ENCODE measurements at places on chromosomes 1 and 21.
A peak's percentile ranks its signal among the peaks of the same experiment; 100 is the strongest.

- no peaks in the 10 kb centered on the region for H3K27me3 ChIP-seq
- DNase-seq = no peak
- no peaks in the 10 kb centered on the region for H3K36me3 ChIP-seq
- no peaks in the 10 kb centered on the region for H3K4me1 ChIP-seq
- no peak overlapping the region for H3K27ac ChIP-seq
Measured at GRCh38 chr1:240635466-240636256, 23.7 kb upstream of the GREM2 start.

GRCh38 chr1:44217809-44218410 is 4.6 kb downstream of the DMAP1 start:
- no peaks in the 10 kb centered on the region for H3K4me1 ChIP-seq
- DNase-seq = no peak
- no peak overlapping the region for H3K27ac ChIP-seq
- H3K27me3 ChIP-seq = no peaks in the 10 kb centered on the region
- H3K4me3 ChIP-seq = no peak overlapping the region

DNA sequence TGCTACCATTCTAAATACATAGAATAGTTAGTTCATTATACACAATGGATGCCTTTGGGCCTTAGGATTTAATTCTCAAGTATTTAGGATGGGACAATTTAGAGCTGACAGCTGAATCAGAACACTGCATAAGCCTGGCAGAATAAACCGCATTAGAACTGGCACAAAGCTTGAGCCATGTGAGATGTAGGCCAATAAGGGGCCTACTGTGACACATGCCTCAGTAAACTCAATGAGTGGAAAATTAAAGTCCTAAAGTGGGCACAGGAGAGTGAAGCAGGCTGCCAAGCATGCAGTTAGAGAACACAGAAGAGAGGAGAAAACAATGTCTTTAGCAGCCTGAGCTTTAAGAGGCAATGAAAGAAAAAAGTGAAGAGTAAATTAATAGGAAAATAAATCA is 24.3 kb downstream of the SCYL3 start:
- peaks cover 91% of the 10 kb centered on the region for H3K36me3 ChIP-seq
- no peak overlapping the region for H3K27ac ChIP-seq
- peaks cover 25% of the 10 kb centered on the region for H3K4me1 ChIP-seq
- no peak for DNase-seq
- no peaks in the 10 kb centered on the region for H3K27me3 ChIP-seq
- no peak overlapping the region for H3K4me3 ChIP-seq

DNA sequence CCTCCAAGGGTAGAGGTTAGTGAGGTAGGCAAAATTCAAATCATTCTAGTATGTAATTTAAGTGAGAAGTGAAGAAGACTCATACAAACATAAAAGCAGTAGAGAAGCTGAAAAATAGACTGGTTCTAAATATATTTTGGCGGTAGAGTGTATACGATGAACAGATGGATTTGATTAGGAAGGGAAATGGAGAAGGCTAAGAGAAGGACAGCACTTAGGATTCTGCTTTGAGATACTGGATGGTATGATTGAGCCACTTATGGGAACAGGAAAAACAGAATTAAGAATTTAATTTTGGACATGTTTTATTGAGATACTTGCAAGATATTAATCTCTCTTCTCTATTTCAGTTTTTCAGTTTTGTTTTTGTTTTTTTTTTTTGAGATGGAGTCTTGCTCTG is 60.1 kb downstream of the EPB41 start:
- no peak overlapping the region for H3K4me3 ChIP-seq
- peaks cover 22% of the 10 kb centered on the region for H3K4me1 ChIP-seq
- no peaks in the 10 kb centered on the region for H3K36me3 ChIP-seq

GRCh38 chr1:40477678-40478053 is 576 bp downstream of the ZFP69 start:
- peaks cover 1% of the 10 kb centered on the region for H3K36me3 ChIP-seq
- H3K4me3 ChIP-seq = peak overlapping the region; percentile 52
- no peak overlapping the region for H3K27ac ChIP-seq
- no peaks in the 10 kb centered on the region for H3K27me3 ChIP-seq

- H3K36me3 ChIP-seq = no peaks in the 10 kb centered on the region
- DNase-seq = no peak
Measured at GRCh38 chr21:35100349-35100811, 51.3 kb upstream of the RUNX1 start.

- H3K27me3 ChIP-seq = no peaks in the 10 kb centered on the region
- no peaks in the 10 kb centered on the region for H3K36me3 ChIP-seq
- DNase-seq = no peak
- H3K4me1 ChIP-seq = no peaks in the 10 kb centered on the region
Measured at GRCh38 chr1:38558055-38558454, 301.5 kb downstream of the RRAGC start.

DNA sequence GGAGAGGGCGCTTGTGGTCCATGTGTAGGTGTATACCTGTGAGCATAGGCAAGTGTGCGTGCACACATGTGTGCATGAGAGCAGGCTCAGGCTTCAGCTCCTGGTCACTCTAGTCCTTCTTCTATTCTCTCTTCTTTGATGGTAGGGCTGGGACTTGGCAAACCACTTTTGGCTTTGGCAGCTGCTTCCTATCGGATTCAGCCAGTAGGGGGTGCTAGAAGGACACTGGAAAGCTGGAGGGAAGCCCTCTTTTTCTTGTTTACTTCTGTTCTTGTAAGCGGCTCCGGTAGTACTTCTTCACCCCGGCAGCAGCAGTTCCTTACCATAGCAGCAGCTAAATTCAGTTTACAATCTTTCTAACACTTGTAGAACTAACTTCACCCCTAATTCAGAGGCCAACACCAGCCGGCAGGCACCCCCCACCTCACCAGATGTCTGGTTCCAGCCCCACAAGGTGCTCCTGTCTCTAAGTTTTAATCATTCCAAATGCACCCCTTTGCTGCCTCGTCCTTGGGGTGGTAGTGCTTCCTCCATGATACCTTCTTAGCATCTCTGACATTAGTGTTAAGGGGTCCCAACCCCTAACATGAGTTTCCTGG is 25.1 kb downstream of the NENF start:
- no peak overlapping the region for H3K4me3 ChIP-seq
- H3K27me3 ChIP-seq = no peaks in the 10 kb centered on the region

GRCh38 chr1:186753241-186753640 is 73.0 kb upstream of the PTGS2 start:
- no peak overlapping the region for H3K4me3 ChIP-seq
- H3K27me3 ChIP-seq = no peaks in the 10 kb centered on the region
- no peaks in the 10 kb centered on the region for H3K36me3 ChIP-seq
- no peak for DNase-seq

- peaks cover 16% of the 10 kb centered on the region for H3K36me3 ChIP-seq
- no peak overlapping the region for H3K27ac ChIP-seq
- no peak for DNase-seq
- H3K4me1 ChIP-seq = peaks cover 4% of the 10 kb centered on the region
- no peak overlapping the region for H3K4me3 ChIP-seq
Measured at GRCh38 chr1:53942127-53942957, 3.2 kb downstream of the IFT25 start.

DNA sequence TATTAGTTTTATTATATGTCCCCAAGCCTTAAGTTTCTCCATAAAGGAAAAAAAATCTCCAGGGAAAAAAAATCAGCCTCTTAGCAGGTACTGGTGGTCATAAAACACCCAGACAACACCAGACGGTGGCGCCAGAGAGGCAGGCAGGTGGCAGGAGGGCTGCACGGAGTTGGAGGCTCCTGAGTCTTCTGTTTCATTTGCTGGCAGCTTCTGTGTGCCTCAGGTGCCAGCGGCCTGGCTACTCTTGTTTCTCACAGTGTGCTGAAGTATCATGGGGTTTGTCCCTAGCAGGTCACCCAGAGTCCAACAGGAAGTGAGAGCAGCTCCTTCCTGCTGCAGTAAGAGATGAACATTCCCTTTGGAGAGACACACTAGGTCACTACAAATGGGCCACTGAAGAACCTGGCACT is 123.3 kb upstream of the GADD45A start:
- no peaks in the 10 kb centered on the region for H3K36me3 ChIP-seq
- no peaks in the 10 kb centered on the region for H3K27me3 ChIP-seq
- no peak overlapping the region for H3K4me3 ChIP-seq
- H3K4me1 ChIP-seq = peaks cover 6% of the 10 kb centered on the region
- DNase-seq = peak; percentile 91

DNA sequence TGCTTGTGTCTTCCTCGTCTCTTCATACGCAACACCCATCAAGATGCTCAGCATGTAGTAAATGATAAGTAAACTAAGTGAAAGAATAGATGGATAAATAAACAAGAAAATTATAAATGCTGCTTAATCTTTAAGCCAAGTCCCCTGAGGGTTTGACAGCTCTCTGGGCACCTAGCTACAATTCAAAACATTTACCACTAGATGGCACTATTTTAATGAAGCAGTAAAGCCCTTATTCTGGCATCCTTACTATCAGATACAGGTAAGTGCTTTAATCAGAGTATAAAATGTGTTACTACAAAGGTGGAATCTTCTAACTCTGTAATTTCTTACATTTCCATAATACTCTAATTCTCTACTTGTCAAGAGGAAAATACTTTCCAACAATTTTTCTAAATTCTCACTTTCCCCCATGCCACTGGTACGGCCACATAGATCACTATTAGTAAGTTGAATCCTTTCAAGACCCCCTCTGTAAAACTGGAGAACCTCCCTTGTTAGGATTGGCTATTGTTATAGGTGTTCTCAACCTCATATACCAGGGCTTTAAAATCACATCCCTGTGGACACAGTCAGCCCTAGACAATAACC is 137.8 kb downstream of the BARHL2 start:
- H3K36me3 ChIP-seq = no peaks in the 10 kb centered on the region
- DNase-seq = no peak
- H3K4me1 ChIP-seq = no peaks in the 10 kb centered on the region
- H3K27me3 ChIP-seq = peaks cover 3% of the 10 kb centered on the region
- no peak overlapping the region for H3K4me3 ChIP-seq

DNA sequence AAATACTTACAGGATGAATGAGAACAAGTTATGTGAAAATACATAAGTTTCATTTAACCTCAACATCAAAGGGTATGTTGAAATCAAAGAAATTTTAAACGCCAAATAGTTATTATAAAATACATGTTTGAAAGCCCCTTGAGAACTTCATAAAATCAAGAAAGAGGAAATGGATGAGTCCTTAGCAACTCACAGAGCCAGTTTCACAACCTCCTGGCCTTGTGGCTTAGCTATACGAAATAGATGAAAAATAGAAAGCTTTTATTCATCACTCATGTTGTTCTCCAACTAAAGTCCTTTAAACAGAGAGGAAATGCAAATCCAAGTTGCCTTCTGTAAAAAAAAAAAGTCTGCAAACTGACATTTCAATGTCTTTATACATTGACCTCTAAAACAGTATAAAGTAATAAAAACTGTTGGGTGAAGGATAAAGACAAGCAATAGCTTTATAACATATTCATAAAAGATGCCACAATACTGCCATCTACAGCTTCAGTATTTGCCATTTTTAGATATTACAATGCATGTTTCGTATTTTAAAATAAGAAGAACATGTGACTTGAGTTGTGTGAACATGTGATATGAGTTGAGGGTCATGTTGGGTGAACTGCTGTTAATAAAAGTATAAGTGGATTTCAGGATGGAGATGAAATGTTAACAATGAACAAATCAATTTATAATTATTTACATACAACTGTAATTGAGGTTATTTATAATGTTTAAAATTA is 847.8 kb downstream of the MRPL39 start:
- H3K36me3 ChIP-seq = no peaks in the 10 kb centered on the region
- H3K4me3 ChIP-seq = no peak overlapping the region
- no peak for DNase-seq
- no peaks in the 10 kb centered on the region for H3K4me1 ChIP-seq
- peaks cover 28% of the 10 kb centered on the region for H3K27me3 ChIP-seq

DNA sequence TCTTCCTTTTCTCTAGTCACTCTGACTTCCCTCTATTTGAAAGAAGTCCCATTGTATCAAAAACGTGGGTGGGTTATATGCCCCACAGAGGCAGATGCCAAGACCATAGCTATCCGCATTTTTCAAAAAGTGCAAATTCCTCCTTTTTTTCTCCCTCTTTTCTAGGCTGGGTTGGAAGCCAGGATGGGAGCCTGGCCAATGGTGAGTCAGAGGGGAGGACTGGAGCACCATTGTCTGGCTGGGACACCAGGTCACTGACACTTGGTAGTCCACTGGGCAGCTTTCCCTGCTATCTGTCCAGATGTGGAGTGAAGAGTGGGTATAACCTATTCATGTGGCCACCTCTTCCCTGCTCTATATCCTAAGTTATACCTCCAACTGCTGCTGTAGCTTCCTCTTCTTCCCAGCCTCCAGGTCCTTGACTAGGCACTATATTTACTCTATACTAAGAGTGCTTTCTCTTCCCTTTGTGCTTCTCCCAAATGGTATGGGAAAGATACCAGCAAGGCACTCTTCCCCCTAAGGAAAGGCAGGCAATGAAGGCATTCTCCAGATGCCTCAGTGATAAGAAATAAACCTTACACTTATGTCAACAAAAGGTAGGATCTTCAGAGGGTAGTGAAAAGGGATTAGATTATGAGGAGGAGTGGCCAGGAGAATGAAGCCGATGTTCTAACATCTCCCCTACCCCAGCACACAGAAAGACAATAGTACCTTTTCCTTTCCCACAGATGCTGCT is 12.9 kb downstream of the PI4KB start:
- H3K4me1 ChIP-seq = peaks cover 22% of the 10 kb centered on the region
- peaks cover 76% of the 10 kb centered on the region for H3K36me3 ChIP-seq
- H3K27me3 ChIP-seq = no peaks in the 10 kb centered on the region
- H3K4me3 ChIP-seq = no peak overlapping the region

GRCh38 chr1:231396643-231397042 is 25.4 kb downstream of the EGLN1 start:
- DNase-seq = no peak
- H3K4me1 ChIP-seq = peaks cover 25% of the 10 kb centered on the region
